ENCODE measurements at places on chromosomes 16 and 17.

GRCh38 chr17:83136156-83136555 lies 56.7 kb downstream of the METRNL start:
- DNase-seq = no peak

DNA sequence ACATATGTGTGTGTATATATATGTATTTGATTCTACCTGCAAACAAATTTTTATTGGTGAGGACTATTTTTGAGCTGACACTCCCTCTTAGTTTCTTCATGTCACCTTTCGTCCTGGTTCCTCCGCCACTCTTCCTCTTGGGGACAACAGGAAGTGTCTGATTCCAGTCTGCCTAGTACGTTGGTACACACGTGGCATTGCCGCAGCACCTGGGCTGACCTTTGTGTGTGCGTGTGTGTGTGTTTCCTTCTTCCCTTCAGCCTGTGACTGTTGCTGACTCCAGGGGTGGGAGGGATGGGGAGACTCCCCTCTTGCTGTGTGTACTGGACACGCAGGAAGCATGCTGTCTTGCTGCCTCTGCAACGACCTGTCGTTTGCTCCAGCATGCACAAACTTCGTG lies 29.4 kb upstream of the CACNG5 start:
- DNase-seq = no peak

DNA sequence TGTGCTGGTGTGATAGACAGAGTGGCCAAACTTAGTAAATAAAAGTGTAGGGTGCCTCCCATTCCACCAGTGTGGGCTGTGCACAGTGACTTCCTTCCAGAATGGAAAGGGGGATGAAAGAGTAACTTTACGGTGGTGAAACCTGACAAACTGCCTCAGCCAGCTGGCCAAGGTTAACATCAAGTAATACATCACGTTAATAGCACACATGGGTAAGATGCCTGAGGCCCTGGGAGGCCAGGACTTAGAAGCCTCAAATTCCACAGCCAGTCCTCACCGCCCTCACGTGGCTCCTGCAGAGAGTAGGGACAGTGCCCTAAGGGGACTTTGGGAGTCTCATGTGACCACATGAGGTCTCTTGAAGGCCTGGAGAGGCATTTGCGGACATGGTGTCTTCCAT lies 14.1 kb downstream of the RMI2 start:
- no peak for DNase-seq

DNA sequence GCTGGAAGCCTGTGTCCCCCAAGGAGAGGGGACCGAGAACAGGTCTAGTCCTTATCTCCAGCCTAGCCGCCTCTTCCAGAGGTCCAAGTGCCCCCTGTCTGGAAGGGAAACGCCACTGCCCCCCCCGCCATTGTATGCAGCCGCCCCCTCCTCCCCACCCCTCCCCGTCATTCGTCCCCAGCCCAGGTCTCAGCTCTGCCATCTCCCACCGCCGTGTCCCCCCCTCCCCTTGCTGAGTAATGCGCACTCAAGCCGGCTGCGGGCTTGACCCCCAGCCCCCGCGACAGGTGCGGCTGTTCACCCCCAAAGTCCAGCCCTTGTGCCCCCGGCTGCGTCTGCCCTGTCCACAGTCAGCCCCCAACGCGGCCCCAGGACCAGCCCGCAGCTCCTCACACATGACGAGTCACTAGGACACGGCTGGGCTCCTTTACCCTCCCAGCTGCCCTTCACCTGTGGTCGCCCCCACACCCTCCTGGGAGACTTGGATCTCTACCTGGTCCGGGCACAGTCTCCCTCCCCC lies 622 bp downstream of the GPRC5B start:
- peak; percentile 8 for DNase-seq

DNA sequence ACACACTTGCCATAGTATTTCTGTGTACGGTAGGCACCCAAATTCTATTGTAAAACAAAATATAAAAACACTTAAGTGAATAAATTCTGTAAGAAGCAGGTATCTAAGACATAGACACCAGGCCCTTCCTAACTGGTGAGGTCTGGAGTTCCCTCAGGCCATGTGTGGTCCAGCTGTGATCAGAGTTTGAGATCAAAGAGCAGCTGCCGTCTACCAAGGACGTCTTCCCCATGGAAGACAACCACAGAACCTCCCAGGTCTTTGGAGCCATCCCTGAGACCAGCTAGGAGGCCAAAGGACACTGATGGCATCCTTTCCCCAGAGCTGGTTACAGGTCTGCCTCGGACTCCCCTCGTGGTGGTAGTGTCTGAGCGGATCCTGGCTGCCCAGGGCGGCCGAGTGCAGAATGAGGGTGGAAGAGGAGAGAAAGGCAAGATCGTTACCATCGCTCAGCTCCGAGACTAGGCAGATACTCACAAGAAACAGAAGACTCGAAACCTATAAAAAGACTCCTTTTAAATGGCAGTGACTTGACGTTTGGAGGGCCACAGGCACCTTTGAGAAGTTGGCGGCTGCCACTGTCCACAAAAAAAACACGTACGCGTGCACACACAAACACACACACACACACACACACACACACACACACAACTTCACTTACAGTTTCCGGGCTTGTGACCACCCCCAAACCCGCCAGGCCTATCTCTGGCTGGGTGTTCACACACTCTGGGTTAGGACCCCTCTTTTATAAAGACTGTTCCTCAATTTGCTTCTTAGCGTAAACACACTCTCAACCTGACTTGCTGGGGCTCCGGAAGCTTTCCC lies 7.5 kb downstream of the TIMP2 start:
- no peak for DNase-seq

DNA sequence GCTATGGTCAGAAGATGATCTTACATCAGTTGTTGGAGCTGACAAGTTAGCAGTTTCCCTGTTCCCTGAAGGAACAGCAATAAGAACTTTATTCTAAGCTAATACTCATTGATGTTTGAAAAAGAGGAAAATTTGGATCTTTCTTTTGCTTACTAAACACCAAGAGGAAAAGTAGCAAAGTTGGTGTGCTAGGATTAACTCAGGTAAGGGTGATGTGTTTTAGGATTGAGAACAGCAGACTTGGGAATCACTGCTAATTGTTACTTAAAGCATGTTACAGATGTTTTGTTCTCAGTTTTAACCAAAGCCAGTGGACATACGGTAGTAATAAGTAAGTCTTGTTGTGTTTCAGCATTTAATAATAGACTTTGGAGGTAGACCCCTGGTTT lies 3.7 kb downstream of the SETD6 start:
- no peak for DNase-seq

DNA sequence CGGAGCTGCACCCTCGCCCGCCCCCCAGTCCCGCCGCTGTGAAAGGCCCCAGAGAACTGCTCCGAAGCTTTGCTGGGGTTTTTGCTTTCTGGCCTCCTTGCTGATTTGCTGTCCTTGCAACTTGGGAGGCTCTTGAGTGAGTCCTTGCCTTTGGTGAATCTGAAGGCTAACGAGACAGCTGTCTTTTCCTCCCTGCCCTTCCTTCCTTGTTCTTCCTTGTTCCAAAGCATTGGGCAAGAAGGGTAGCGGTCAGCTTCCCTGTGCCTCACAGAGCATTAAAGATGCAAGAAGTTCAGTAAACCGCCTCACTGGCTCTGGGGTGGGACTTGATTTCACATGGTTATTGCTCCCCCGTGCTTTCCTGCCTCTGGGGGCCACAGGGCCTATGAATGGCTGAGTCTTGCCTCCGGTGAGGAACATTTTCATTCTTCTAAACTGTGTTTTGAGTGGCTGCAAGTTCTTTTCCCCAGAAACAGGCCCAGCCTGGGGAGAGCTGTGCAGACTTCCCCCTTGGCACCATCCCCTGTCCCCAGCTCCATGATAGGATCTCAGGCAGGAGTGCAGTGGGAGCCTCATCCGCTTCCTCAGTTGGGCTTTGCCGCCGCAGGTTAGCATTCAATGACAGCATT lies 1.4 kb downstream of the YPEL2 start:
- DNase-seq = no peak

- no peak for DNase-seq
Observed at GRCh38 chr17:77072670-77073069, 68.1 kb upstream of the SEC14L1 start.

DNA sequence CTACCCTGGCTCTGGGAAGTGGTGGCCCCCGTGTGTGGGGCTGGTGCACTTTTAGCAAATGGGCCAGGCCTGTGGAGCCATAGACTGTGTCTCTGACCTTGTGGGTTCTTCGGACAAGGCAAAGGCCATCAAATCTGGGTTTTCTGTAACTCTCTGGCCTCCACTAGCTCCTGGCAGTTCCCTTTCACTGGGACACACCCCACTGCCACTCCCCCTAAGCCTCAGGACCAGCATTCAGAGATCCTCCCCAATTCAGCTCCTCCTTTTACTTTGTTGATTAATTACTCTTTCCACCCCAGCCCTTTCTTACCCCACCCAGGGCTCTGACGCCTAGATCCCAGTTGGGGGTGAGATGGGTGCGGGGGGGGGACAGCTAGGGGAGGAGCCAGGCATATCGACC lies 53.9 kb upstream of the IRX3 start:
- no peak for DNase-seq

- DNase-seq = no peak
Observed at GRCh38 chr17:82013341-82013740, 9.3 kb downstream of the CENPX start.

- DNase-seq = no peak
Observed at GRCh38 chr16:4987580-4988374, 29.6 kb downstream of the SEC14L5 start.

GRCh38 chr16:28597692-28598261 lies 927 bp upstream of the SULT1A2 start:
- no peak for DNase-seq

DNA sequence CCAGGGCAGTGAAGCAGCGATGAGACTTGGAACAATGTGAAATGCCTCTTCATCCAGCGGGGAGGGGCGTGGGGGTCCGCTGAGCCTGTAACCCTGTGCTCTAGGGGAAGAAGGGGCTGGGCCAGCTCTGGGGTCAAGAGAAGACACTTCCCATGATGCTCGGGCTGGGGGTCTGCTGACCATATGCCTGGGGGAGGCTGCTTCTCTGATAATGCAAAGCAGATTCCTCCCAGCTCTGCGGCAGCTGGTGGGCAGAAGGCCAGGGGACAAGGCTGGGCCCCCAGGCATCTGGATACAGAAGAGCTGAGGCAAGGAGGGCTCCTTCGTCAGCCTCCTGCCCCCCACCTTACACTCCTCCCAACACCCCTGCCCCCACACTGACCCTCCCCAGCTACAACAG lies 24.7 kb downstream of the NGFR start:
- DNase-seq = no peak

DNA sequence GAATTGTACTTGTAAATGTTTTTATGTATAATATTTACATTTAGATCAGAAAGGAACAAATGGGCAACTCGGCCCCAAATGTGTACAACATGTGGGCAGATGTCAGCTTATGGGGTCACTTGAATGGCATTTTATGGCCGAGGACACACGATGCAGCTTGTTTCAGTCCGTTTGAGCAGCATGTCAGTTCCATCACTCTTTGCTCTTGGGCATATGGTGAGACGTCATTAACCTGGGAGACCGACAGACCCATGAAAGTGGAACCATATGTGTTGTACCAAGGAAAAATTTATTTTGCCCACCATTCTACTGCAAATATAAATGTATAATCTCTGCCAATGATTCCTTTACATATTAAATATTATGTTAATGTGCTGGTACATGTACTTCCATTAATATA lies 561.9 kb upstream of the SOX9 start:
- DNase-seq = no peak
